Amygdala (tissue), 56 donors: ENCODE measurements at places on chromosomes 3 and 15.

DNA sequence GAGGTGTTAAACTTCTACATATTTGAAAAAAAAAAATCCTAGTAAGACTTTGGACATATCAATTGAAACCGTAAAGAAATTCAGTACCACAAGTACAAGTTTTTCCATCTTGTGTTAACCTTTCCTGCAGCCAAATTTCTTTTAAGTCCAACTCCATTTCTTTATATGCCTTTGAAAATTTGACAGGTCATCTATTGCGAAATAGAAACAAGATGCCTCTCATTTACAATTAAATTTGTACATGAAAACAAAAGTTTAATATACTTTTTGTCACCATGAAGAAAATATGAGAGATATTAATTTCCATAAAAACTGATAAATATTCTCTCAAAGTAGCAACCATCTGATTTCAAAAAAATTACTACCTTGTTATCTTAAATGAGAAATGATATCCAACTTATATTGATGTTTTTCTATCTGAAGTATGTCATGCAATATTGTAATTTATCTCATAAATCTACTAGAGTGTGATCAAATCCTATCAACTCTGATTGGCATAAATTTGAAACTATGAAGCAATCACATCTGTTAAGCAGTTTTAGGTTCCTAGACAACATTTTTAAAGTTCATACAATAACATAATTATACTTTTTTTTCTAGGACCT is 68.2 kb downstream of the TBC1D5 start:
- DNase-seq = no peak

DNA sequence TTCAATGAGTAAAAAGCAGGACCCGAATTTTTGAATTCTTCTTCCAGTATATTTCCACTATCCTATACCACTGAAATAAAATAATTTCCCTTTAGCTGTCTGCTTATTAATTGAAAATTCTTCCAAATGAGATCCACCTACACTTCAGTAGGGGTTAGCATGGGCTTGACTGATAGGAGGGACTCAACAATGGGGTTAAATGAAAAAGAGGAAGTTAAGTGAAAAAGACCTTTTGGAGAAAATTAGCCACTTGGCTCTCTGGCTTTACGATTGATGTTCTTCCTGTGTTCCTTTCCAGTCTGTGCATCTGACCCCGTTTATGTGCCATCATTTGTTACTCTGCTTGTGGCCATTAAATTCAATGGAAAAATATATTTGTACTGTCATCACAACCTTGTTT is 54.0 kb upstream of the GCNT3 start:
- DNase-seq = no peak

DNA sequence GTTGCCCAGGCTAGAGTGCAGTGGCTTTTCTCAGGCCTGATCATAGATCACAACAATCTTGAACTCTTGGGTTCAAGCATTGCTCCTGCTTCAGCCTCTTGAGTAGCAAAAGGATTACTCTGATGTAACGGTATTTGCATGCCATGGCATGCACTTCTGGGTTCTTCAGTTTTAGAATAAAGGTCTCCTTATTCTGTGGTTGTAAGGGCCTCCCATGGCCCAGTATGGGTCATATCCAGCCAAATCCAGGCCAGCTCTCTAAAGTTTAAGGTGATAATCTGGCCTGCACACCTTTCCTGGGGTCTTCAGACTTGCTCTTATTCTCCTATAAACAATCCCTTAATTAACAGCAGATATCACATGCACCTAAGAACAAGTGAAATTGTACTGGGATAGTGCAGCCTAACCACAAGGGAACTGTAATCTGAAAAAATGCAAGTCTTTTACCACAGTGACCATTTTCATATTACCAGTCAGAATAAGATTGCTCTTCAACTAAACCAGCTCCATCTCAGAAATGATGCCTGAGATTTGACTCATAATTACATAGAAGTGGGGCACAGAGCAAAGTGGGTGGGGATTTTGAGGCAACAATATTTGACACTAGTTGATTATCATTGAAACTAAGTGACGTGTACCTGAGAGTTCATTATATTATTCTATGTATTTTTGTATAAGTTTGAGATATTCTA is 25.4 kb downstream of the COMMD2 start:
- no peak for DNase-seq

GRCh38 chr3:25610167-25610566 is 54.5 kb downstream of the TOP2B start:
- no peak for DNase-seq

- no peak for DNase-seq
These were observed 220.9 kb upstream of the SUCLG2 start for GRCh38 chr3:67875338-67875737.

GRCh38 chr3:62113092-62113491 is 260.3 kb downstream of the FEZF2 start:
- DNase-seq = no peak

- no peak for DNase-seq
These were observed 636 bp upstream of the EIF1B start for GRCh38 chr3:40308725-40309417.

- no peak for DNase-seq
These were observed 1242.2 kb downstream of the OTOL1 start for GRCh38 chr3:162738784-162739183.

DNA sequence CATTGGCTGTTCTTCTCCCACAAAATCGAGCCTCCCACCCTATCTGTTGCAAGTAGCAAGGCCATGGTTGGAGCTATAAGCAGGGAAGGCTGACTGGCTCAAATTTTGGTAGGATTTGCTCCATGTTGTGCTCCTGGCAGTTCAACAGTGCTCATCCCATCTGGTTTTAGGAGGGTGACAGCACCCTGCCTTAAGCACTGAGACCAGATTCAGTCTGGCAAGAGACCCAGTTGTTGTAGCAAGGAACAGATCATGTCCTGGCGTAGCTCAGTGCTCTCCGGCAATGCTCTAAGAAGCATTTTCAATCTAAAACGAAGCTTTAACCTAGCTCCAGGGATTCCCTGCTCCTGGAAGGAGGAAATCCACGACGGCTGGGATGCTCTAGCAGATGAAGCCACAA is 91.2 kb downstream of the RGMA start:
- DNase-seq = no peak

- DNase-seq = no peak
These were observed 702 bp downstream of the ARHGEF3 start for GRCh38 chr3:56800832-56801661.

DNA sequence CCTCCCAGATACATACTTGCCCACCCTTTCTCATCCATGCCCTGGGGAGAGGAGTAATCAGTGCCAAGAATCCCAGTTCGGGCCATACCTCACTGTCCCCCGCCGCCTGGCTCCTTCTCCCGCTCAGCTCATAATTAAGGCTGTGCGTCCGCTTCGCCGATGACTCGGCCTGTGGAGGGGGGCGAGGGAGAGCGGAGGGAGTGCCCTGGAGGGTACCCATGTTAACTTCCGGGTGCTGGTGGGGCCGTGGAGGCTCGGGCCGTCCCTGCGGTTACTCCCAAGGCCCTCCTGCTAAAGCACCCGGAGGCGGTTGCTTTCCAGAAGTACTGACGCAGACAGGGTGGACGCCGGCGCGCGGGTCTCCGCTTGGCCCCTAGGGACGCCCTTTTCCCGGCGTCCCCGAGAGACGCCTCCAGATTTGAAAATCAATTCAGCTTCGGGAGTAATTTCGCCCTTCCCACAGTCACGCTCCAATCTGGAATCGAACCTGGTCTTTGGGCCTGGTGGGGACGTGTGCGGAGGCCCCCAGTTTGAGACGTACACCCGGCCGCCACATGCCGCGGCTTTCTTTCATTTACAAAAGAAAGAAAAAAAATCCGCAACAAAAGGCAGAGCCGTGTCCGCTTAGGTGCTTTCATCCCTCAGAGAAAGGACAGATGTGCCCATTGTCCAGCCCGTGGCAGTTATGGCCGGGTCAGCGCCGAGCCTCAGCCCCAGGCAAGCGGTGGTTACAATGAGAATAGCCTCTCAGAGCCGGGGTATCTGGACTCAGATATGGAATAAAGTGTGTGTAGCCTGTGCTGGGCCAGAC is 1.0 kb upstream of the ONECUT1 start:
- DNase-seq = no peak

- no peak for DNase-seq
These were observed 125.6 kb downstream of the ADAMTS17 start for GRCh38 chr15:100216182-100216581.

- no peak for DNase-seq
These were observed 20.3 kb downstream of the FAM98B start for GRCh38 chr15:38474155-38474757.

GRCh38 chr15:51386029-51386428 is 44.6 kb downstream of the GLDN start:
- DNase-seq = peak; percentile 25

GRCh38 chr3:177050501-177051237 is 146.6 kb downstream of the TBL1XR1 start:
- DNase-seq = no peak

DNA sequence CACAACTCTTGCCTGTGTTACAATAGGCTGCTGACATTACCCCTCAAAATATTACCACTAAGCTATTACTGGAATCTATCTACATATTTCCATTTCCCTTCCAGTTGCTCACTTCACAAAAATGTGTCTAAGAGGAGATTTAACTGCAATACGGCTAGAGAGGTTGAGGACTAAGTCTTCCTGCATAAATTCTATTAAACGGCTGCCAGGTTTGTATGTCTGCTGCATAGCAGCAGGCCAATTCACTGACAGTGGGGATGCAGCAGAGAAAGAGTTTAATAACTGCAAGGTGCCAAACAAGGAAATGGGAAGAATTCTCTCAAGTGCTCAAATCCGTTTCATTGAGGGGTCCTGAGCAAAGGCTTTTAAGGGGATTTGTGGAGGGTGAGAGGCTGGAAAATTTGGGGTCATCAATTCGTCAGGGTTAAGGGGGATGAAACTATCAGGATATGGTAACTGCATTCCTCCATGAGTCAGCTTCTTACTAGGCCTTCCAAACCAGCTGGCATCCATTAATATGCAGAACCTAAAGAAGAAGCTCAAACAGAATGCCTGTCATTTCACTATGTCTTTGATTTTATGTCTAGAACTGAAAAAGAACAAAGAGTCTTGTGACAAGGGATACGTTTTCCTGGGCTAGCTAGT is 675.6 kb downstream of the TBL1XR1 start:
- no peak for DNase-seq

GRCh38 chr3:6248528-6248927 is 612.4 kb upstream of the GRM7 start:
- no peak for DNase-seq

DNA sequence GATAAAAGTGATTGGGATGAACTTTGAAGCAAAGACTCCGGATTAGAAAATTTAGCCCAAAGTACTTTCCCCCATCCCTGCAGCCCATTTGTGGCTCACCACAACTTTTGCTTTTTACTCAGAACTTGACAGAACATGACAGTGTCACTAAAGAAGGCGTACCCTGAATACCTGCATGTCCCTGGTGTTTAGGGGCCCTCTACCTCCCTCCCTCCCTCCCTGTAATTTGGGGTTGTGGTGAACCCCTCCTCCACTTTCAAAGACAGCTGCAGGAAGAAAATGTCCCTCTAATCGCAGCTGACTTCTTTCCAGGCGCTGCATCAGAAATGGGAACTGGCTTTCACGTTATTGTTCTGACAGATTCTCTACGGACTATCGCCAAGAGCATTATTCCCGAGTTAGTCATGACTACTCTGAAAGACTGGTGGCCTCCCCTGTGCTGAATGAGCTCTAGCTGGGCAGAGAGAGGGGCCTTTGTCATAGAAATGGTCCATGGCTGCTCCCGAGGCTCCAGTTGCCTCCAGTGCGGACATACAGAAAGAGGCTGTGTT is 93.2 kb upstream of the ARHGEF3 start:
- peak; percentile 62 for DNase-seq

- DNase-seq = no peak
These were observed 42.0 kb upstream of the SPTSSB start for GRCh38 chr3:161413127-161413854.
